ENCODE measurements at places on chromosomes 2 and 18.

GRCh38 chr2:3282056-3282998 is 95.3 kb downstream of the EIPR1 start:
- no peak for DNase-seq

DNA sequence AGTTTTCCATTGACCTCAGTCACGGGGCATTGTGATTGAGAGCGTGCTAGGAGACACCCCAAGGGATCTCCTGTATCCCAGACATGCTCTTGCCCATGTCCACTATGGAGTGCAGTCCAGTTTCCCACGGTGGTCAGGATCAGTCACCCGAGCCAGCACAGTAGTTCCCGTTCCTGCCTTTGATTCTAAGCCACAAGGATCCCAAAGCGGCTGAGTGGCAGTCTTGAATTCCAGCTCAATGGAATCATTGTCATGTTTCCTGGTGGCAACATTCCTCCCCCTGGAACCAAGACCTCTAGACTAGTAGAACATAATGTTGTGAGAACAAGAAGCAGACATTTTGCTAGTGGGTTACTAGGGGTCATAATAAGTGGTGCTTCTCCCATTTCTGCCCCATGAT is 154.3 kb downstream of the SEPTIN10 start:
- DNase-seq: no peak

GRCh38 chr18:2589345-2590068 is 18.1 kb downstream of the NDC80 start:
- DNase-seq: no peak

DNA sequence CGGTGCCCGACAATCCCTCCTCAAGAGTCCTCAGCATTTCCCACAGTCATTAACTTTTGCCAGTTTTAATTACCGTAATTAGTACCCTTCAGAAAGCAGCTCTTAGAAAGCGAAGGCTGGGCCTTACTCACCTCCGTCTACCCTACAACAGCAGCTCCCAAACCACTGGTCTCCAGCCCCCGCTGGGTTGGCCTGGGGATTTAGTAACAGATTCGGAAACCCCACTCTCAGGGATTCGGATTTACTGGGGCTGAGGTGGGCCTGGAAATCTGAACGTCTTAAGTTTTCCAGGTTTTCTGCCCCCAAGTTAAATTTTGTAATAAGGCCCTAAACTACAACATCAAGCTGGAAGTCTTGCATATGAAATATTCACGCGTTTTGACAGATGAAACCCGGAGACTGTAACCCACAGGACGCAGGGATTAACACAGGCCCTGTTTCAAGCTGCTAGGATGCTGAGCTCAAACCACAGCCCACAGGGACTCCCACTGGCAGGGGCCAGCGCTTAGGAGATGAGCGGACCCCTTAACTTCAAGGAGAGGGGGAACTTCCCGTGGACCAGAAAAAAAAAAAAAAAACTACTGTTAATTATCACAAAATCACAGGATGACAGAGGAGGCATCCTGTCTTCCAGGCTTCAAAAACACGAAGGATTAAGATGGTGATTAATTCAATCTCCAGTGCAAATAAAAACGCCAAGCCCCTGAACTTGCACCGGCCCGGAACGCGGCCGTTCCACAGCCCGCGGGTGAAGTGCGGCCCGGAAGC is 985 bp downstream of the ILKAP start:
- no peak for DNase-seq

GRCh38 chr18:36162981-36163380 is 24.3 kb upstream of the MOCOS start:
- no peak for DNase-seq

All from CD4-positive, alpha-beta T cell (primary cell).